ENCODE measurements at places on chromosomes 1 and 21.
A peak's percentile ranks its signal among the peaks of the same experiment; 100 is the strongest.

GRCh38 chr1:57017717-57018116 lies 51.9 kb upstream of the C8B start:
- DNase-seq, result no peak

- DNase-seq, result no peak
These were observed 1.1 kb upstream of the RAP1GAP start for GRCh38 chr1:21670059-21670881.

DNA sequence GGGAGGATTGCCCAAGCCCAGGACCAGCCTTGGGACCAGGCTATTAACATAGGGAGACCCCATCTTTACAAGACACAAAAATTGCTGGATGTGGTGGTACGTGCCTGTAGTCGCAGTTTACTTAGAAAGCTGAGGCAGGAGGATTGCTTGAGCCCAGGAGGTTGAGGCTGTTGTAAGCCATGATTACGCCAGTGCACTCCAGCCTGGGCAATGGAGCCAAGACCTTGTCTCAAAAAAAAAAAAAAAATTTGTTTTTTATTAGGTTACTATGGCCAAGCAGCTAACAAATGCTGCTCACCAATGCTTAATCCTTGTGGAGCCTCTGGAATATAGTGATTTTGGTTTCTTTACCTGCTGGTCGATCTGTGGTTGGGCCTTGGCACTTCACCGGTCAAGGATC lies 8.8 kb downstream of the ARID1A start:
- DNase-seq, result no peak

DNA sequence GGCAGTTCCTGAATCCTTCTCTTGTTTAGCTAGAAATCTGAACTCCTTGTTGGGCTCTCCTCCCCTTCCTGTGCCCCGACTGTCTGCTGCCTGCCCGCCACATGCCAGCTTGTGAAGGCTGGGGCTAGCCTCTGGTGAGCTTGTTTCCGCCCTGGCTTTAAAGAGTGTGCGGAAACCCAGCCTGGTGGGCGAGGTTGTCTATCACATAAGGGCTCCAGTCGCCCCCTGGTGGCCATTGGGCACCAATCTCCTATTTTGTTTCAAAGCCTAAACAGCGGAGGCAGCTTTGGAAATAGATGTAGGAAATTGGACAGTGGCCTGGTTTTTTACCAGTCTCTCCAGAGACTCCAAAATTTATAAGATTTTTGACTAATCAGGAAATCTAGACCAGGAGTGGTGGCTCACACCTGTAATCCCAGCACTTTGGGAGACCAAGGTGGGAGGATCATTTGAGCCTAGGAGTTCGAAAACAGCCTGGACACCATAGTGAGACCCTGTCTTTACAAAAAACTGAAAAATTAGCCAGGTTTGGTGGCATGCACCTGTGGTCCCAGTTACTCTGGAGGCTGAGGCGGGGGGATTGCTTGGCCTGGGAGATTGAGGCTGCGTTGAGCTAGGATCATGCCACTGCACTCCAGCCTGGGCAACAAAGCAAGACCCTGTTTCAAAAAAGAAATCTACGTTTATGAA lies 9.8 kb downstream of the ATP8B2 start:
- peak; percentile 93 for DNase-seq
